Effector CD4-positive, alpha-beta T cell (primary cell): ENCODE measurements at places on chromosomes 2 and 18.

GRCh38 chr2:66013456-66013855 lies 421.5 kb upstream of the MEIS1 start:
- no peak for DNase-seq

GRCh38 chr2:44979581-44979980 lies 29.7 kb downstream of the SIX2 start:
- DNase-seq = no peak

DNA sequence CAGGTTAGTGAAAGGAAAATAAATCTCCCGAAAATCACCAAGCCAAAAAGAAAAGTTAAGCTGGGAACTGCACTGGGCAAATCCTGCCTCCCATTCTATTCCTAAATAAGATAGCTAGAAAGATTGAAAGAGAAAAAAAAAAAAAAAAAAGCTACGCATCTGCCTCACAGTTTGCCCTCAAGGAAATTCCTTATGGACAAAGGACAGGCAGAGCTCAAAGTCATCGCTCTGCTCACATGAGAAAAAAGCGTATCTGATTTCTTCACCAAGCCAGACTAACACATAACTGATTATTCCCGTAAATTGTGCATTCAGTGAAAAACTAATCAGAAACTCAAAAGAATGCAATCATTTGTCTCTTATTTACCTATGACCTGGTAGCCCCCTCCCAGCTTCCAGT lies 50.0 kb downstream of the PUM2 start:
- no peak for DNase-seq

DNA sequence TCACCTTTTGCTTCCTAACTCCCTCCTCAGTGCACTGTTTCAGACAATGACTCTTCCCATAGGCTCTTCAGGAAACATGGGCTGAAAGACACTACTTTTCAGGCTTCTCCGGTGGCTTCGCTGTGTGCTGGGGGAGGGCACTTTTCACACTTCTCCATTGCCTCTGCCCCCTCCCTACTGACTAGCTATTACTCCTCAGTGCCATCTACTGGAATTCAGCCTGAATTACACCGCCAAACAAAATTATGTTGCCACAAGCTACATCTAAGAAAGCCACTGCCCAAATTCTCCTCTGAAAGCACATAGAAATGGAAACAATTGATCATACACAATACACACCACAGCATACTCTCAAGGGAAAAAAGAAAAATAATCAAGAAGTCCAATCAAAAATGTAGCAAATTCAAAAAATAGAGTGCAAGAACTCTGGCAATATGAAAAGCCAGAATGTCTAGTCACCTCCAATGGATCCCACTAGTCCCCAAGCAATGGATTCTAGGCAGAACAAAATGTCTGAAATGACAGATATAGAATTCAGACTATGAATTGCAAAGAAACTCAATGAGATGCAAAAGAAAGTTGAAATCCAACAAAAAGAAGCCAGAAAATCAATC lies 1139.4 kb upstream of the GYPC start:
- no peak for DNase-seq

GRCh38 chr2:11861044-11861443 lies 114.6 kb downstream of the LPIN1 start:
- no peak for DNase-seq

- DNase-seq = peak; percentile 40
Measured at GRCh38 chr2:24421668-24422067, 61.3 kb upstream of the ITSN2 start.

DNA sequence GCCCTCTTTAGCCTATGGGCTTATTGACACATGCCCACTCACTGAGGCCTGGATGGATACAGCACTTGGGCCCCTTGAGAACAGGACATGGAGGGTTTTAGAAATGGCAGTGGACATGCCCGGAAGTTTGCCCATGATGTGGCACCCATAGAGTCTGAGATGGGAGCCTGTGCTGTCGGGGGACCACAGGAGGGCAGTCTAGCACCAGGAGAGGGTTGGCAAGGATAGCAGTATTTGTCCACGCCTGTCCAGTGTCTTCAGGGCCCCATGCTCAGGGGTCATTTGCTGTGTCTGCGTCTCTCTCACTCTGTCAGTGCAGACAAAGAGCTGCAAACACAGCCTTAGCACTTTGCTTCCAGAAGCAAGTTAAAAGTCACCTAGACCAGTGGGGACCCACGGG lies 48.7 kb downstream of the IL1RL2 start:
- no peak for DNase-seq
